ENCODE measurements at places on chromosomes 7 and 10.
A peak's percentile ranks its signal among the peaks of the same experiment; 100 is the strongest.

- DNase-seq = no peak
Measured at GRCh38 chr7:85065888-85066485, 120.9 kb downstream of the SEMA3D start.

- DNase-seq = no peak
Measured at GRCh38 chr7:50346545-50347497, 42.3 kb downstream of the IKZF1 start.

- no peak for DNase-seq
Measured at GRCh38 chr10:75602341-75602740, 170.9 kb downstream of the LRMDA start.

DNA sequence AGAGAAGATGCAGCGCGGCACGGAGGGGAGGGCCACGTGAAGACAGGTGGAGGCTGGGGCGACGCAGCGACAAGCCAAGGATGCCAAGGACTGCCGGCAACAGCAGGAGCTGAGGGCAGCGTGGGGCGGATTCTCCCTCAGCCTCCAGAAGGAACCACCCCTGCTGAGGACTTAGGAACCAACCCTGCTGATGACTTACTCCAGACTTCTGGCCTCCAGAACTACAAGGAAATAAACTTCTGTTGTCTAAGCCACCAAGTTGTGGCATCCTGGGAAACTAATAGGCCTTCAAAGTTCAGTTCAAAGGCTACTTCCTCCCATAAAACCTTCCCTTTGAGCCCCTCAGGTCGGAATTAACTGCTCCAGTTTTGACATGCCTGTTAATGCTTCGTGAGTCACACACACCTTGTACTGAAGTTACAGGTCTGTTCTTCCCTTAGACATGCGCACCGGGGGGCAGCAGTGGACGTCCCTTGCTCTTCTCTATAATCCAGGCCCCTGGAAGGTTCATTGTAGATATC, 88.4 kb upstream of the RHEB start:
- no peak for DNase-seq

DNA sequence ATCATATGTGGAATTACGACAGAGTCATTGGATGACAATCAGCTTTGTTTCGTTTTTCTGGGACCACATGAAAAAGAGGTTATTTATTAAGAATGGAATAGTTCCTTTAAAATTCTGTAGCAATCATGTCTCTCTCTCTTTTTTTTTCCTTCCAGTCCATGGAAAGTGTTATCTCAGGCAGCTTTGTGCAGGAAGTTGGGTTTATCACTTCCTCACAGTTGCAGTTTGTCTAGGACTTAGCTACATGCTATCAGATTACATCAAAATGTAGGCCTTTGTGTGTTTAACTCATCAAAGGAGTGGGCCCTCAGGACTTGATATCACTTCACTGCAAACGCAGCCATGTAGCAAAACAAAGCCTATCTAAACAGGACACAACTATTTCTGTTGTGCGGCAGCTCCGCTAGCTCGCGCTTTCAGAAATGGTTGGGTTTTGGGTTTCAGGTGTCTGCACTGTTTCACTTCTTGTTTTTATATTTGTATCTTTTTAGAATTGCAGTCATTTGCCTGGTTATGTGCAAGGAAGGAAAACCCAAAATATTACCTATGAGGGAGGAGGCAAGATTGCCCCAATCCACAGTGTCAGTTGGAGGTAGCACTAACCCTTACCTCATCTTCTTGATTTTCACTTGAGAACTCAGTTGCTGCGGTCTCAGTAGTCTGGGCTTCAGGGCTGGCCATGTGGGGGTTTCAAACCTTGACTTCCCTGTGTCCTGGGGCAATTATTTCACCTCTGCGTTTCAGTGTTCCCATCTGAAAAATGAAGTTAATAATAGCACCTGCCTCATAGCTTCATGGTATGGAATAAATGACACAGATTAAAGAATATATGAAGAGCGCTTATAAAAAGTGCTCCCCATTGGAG, 66.7 kb downstream of the HHEX start:
- DNase-seq = no peak

- no peak for DNase-seq
Measured at GRCh38 chr7:116713500-116713899, 41.5 kb downstream of the MET start.

GRCh38 chr7:293681-294439, 3.9 kb downstream of the FOXL3 start:
- no peak for DNase-seq

- no peak for DNase-seq
Measured at GRCh38 chr10:130074639-130075038, 36.0 kb downstream of the C10orf143 start.

- DNase-seq = no peak
Measured at GRCh38 chr7:81468526-81468925, 301.3 kb downstream of the HGF start.

GRCh38 chr10:16545116-16545736, 23.5 kb upstream of the C1QL3 start:
- no peak for DNase-seq

- no peak for DNase-seq
Measured at GRCh38 chr7:37438906-37439652, 9.6 kb downstream of the ELMO1 start.

- no peak for DNase-seq
Measured at GRCh38 chr7:82549616-82550285, 106.2 kb upstream of the CACNA2D1 start.

- DNase-seq = no peak
Measured at GRCh38 chr10:97882142-97883091, 32.8 kb downstream of the GOLGA7B start.

GRCh38 chr10:50325449-50326171, 74.3 kb upstream of the ASAH2 start:
- DNase-seq = no peak

DNA sequence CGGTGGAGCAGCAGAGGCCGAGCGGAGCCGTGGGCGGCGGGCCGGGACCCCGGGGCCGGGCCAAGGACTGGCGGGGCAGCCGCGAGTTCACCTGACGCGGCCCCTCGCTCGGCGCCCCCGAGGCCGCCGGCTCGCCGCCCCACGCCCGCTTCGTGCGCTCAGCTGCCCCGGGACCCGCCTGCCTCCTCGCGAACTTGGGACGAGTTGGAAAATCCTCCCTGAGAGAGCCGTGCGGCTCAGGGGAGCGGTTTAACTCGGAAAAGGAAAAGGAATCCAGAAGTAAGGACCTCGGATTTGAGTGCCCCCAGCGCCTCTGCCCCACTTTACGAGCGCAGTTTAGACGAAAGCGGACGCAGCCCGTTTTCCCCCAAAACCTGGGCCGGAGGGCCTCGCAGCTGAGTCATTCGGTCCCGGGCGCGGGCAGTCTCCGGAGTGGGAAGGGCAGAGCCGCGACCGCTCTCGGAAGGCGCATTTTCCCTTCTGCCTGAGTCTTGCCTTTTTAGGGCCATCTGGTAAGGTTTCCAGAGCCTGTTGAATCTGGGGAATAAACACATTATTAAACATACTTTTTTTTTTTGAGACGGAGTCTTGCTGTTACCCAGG, 744 bp downstream of the CREM start:
- DNase-seq = peak; percentile 53

DNA sequence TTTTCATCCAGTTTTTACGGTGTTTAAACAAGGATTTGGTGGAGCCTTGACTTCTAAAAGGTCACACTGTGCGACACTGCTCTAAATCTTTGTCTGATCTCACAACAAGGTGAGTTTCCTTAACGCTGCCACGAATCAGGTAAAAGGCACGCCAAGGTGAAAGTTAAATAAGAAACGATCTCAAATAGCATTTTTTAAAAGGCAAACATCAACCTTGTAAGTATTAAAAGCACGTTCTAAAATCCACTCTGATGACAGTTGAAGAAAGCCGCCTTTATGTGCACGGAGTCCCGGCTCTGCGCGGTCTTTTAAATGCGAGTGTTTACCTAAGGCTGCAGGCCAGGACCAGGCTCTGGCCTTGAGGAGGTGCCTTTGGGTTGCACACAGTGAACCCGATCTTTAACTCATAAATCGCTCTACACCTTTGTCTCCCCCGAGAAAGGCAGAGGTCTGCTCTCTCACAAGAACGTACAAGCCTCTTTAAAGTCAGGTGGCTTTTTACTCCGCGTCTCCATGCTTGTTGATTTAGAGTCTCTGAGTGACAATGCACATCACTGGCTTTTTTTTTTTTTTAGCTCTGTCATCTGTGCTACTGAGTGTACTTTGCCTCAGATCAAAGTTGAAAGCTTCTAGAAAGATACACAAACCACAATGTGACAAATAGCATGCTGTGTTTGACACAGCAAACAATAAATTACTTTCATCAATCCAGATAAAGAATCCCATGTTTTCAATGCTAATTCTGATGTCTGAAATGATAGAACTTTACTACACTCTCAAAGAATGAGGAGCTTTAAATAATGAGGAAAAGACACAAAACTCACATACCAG, 25.9 kb upstream of the RNF32 start:
- DNase-seq = no peak
